ENCODE measurements at places on chromosomes 4 and X. TPM values are rescaled to one million over a fixed set of nuclear protein-coding genes. Genes with fewer than 3 reads are reported as not detected.

The DCHS2 gene
- not detected for total RNA-seq

The EREG gene
- 9.8 TPM for total RNA-seq

The CENPVL2 gene
- total RNA-seq = not detected

The ZNF732 gene
- total RNA-seq = not detected

The GSX2 gene
- not detected for total RNA-seq

The BEX1 gene
- not detected for total RNA-seq

The ERCC6L gene
- 12.4 TPM for total RNA-seq

The TMEM255A gene
- 0.33 TPM for total RNA-seq

Measured in A549 treated with dexamethasone at 1 μM for 4 hours (cell line).